Non-pigmented ciliary epithelial cell (primary cell): ENCODE measurements at places on chromosomes 13 and 19.

DNA sequence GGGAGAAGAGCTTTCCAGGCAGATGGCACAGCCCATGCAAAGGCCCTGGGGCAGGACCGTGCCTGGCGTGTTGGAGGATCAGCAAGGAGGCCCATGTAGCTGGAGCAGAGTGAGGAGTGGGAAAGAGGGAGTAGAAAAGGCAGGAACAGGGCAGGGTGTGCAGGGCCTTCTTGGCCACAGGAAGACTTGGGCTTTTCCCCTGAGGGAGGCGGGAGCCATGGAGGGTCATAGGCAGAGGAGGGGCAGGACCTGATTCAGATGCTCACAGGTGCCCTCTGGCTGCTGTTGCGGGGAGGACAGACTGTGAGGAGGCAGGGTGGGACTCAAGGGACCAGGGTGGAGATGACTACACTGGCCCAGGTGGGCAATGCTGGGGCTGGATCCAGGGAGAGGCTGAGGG, 13.8 kb upstream of the PTPRS start:
- DNase-seq: no peak

DNA sequence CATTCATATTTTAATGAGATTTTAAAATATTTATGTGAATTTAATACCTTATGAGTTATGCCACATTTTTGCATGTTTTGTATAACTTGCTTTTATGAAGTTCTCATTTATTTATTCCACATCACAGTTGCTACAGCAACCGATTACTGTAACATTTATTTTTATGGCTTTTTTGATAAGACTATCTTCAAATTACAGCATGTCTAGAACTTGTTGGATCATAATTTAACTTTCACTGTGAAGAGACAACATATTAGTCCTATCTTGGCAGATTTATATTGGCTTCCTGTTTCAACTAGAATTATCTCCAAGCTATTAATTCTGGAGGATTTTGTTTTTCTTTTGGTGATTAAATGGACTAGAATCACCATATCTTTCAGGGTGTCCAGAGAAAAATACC, 793.7 kb upstream of the SLITRK5 start:
- DNase-seq: no peak

- no peak for DNase-seq
Observed at GRCh38 chr13:40787062-40787461, 2.3 kb upstream of the SLC25A15 start.

GRCh38 chr19:51394050-51394836, 3.9 kb upstream of the C19orf84 start:
- peak; percentile 98 for DNase-seq

- no peak for DNase-seq
Observed at GRCh38 chr19:17027535-17027975, 945 bp upstream of the CPAMD8 start.

GRCh38 chr13:50910485-50910805, 854 bp downstream of the RNASEH2B start:
- no peak for DNase-seq

GRCh38 chr13:51728972-51729371, 75.0 kb downstream of the DHRS12 start:
- DNase-seq: peak; percentile 68

GRCh38 chr19:31402529-31403316, 53.5 kb upstream of the TSHZ3 start:
- DNase-seq: no peak

GRCh38 chr13:52034616-52035226, 10.2 kb downstream of the UTP14C start:
- no peak for DNase-seq

DNA sequence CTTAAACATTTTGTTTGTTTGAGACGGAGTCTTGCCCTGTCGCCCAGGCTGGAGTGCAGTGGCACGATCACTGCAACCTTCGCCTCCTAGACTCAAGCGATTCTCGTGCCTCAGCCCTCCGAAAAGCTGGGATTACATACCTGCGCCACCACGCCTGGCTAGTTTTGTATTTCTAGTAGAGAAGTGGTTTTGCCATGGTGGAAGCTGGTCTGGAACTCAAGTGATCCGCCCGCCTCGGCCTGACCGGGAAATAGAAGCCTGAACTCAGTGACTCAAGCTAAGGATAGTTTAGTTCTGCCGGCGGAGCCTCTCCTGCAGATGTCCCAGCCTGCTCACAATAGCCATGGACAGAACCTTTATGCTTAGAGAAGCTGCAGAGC, 53.0 kb upstream of the ZNF254 start:
- peak; percentile 35 for DNase-seq

GRCh38 chr19:14265290-14266036, 59.5 kb upstream of the ADGRL1 start:
- no peak for DNase-seq

DNA sequence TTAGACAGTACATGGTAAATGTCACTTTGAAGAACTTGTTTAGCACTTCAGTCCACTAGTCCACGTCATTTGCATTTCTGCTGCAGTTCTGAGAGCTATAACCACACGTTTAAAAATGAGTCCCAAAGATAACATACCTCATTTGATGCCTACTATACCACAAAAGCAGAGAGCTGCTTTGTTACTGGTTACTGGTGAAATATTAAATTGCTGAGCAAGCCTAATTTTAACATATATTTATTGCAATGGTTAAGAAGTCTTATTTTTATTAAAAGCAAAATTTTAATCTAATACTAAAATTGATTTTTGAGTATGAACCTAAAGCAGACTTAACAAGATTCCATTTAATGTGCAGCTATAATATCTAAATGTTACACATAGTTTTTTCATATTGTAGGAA, 1949.7 kb upstream of the PRR20A start:
- DNase-seq: no peak

GRCh38 chr13:71605744-71606143, 261.3 kb downstream of the DACH1 start:
- no peak for DNase-seq

- no peak for DNase-seq
Observed at GRCh38 chr19:17385878-17386611, 8.0 kb downstream of the CCDC194 start.

DNA sequence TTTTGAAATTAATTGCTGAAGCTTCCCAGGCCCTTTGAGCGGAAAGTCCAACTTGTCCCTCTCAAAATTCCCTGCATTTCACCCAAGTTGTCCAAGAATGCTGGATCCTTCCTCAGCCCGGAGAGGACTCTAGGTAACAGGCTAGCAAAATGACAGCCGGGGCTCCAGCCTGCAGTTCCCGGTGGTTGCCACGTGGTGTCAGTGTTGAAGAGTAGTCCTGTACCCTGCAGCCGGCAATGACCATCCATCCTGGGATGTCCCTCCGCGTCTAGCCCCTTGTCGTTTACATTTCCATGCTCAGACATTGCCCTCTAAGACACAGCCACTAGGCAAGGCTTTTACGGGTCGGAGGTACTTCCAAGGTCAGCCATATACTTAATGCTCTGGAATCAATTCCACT, 31.4 kb upstream of the MTIF3 start:
- no peak for DNase-seq

GRCh38 chr19:40778706-40779284, 748 bp downstream of the RAB4B start:
- no peak for DNase-seq

DNA sequence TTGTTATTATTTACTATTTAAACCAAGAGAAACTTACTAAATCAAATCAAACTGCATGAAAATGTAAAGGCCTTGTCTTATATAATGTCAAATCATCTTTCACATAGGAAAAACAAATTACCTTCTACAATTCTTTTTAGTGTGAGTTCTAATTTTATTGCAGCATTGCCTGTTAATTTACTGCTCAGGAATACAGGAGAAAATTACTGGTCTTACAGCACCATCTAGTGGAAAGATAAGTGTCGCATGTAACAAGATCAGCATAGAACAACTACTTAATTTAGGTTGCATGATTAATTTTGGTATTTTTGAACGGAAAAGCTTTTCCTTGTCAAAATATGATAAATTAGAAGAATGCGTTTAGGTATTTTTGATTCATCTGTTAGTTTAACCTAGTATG, 502.7 kb downstream of the UQCRFS1 start:
- peak; percentile 38 for DNase-seq

DNA sequence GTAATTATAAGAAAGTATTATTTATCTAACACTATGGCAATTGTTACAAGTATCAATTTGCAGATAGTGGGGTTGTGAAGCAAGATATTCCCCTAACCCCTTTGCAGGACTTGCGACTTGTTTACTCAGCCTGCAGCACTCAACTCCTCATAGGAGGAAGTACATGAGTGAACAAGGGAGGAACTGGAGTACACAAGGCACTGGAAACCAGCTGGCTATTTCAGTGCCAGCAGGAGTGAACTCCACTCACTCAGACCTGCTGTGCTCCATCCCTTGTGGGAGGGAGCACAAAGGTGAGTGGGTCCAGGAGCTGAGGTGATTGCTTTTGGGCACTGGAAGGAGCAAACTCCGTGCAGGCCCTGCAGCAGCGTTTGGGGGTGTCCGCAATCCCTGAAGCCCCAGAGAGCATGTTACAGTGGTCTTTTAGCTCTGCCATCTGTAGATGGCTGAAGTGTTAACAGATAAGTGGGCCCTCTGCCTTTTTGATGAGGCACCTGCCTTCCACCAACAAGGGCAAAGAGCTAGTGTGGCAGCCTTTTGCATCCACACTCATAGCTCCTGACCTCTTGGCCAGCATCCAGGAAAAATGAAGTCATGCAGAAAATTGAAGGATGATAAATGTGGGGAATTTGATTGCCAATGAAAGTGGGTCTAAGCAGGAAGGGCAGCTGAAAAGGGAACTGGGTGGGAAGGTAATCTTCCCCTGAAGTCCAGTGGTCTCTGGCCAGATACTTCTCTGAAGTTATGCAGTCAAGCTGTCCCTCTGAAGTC, 802.2 kb upstream of the MIR17HG start:
- no peak for DNase-seq

GRCh38 chr19:55241143-55241934, 12.8 kb upstream of the TMEM86B start:
- no peak for DNase-seq

DNA sequence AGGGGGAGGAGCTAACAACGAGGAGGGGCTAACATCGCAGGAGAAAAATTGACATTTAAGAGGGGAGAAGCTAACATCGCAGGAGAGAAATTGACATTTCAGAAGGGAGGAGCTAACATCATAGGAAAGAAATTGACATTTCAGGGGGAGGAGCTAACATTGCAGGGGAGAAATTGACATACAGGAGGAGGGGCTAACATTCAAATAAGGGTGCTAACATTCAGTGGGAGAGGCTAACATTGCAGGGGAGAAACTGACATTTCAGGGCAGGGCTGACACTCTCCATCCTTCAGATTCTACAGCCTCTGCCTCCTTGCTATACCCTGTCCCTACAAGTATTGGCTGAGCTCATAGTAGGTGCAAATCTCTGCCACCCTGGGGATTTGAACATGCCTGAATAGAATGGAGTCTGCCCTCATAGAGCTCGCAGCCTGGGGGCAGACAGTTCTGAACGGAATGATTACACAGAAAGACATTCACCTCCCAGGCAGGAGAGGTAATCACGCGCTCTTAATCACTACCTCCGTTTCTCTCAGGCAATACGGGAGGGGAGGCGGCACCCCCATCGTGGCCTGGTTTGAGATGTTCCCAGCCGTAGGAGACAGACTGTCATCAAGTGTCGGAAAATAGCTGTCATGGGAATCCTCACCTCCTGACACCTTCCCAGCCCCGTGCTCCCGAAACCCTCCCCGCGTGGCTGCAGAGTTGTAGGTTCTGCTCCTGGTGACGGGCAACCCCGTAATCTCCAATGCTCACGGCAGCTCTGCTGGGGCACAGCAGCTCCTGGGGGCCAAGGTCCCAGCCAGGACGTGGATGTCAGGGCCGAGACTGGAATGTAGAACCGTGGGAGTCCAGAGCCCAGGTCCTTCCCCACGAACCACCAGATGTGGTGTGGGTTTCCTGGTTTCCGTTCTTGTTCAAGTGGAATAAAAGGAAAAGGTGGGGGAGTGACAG, 9.5 kb downstream of the GPR32 start:
- DNase-seq: no peak

GRCh38 chr19:52398081-52398441, 412 bp downstream of the ZNF528 start:
- no peak for DNase-seq

DNA sequence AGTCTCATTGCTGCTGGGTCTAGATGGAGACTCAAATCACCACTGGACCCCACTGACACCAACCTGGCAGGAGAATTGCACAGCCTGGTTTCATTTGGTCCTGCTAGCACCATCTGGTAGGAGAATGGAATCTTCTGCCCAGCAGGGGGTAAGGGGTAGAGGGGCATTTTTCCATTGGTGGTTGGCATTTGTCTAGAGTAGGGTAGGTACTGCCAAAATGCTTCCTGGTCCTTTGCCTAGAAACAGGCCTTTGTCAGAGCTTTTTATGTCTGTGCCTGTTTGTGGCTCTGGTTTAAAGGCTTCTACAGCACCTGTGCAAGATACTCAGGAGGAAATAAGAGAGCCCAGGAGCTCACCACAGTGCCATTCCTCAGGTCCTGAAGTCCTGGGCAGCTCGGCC, 121.3 kb downstream of the KCTD12 start:
- no peak for DNase-seq

- DNase-seq: no peak
Observed at GRCh38 chr13:70708775-70709174, 600.5 kb upstream of the KLHL1 start.

DNA sequence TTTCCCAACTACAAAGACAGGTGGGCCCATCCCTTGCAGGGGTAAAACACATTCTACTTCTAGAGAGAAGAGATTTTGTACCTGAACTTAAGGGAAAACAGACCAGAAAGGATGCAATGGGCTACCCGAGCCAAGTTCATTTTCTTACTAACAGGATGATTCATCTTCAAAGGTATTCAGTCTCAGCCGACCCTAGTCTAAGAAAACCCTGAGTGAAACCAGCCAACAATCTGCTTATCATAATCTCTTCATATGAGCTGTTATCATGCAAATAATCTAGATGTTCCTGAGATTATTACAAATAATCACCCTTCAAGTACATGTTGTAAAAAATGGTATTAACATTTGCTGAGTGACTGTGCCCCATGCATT, 15.6 kb downstream of the PABPC3 start:
- DNase-seq: peak; percentile 14

GRCh38 chr13:105904034-105904742, 631.3 kb downstream of the EFNB2 start:
- no peak for DNase-seq

DNA sequence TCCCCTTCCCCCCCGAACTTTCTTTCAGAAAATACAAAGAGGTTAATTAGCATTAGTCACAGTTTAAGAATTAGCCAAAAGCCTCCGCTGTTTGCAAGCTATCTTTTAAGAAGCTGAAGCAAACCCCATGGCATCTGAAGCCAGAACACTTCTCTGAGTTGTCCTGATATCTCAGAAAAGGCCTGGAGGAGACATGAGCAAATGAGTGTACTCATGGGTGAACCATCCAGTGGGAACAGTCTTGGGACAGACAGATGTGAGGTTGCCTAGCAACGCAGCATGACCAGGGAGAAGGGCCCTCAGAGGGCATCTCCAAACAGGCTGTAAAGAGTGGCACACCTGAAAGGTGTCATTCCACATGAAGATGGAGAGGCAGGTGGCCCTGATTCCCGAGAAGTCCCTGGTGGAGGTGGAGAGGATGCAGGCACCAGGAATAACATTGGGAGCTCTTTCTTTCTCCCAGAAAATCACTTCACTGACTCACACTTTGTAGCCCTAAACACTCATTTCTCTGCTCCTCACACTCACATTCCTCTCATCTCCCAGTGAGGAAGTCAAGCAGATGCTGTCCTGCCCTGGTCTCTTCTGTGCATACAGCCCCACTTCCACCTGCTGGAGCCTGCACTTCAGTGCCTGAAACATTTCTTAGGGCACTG, 87.0 kb upstream of the TSHZ3 start:
- DNase-seq: no peak
